T-cell (primary cell): ENCODE measurements at places on chromosomes 3 and 15. TPM values are rescaled to one million over a fixed set of nuclear protein-coding genes. Genes with fewer than 3 reads are reported as not detected.

Gene CD80
- total RNA-seq = 2.5 TPM

Gene FETUB
- not detected for total RNA-seq

Gene STRIT1
- total RNA-seq = not detected

Gene CSPG4
- total RNA-seq = 0.06 TPM

Gene DTX3L
- 35.1 TPM for total RNA-seq

- H3K4me1 ChIP-seq = peaks cover 3% of the 10 kb centered on the region
- H3K4me3 ChIP-seq = no peak overlapping the region
- no peak overlapping the region for H3K27ac ChIP-seq
Observed at GRCh38 chr15:88610701-88611231, 10.4 kb upstream of the AEN start.

DNA sequence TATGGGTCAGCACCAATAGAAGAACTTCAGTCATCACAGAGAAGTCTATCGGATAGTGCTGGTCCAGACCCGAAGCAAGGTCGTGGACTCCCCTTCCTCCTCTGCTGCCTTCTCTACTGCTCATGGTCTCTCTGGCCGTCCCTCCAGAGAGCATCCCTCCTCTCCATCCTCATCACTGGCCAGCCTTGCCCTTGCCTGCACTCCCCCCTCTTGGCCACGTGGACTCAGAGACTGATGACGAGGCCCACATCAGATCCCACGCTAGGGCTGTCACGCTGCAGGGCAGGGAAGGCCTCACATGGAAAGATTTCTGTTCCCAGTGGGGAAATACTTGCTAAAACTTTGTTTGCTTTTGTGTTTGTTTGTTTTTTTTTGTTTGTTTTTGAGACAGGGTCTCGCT, 35.3 kb downstream of the IGDCC3 start:
- H3K36me3 ChIP-seq = no peaks in the 10 kb centered on the region
- no peak for DNase-seq
- no peaks in the 10 kb centered on the region for H3K4me1 ChIP-seq
- H3K4me3 ChIP-seq = no peak overlapping the region

DNA sequence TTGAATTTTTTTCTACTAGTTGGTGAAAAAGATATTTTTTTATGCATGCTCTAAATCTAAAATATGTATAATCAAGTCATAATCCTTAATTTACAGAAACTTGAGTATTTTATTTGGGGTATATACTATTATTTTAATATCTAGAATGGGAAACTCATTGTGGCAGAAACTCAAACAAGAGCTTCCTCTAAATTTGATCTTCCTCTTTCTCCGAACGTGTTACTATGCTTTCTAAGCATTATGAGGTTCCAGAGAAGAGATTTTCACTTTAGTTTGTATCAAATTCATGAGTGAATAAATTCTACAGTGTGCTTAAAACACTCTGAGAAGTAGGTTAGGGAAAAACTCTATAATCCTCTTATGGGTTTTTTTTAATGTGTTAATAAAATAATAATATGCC, 173.1 kb downstream of the POTEB3 start:
- no peak overlapping the region for H3K4me3 ChIP-seq
- H3K36me3 ChIP-seq = no peaks in the 10 kb centered on the region
- no peaks in the 10 kb centered on the region for H3K4me1 ChIP-seq
- H3K27me3 ChIP-seq = peaks cover 6% of the 10 kb centered on the region
- no peak for DNase-seq

GRCh38 chr3:42375121-42375800, 35.1 kb downstream of the LYZL4 start:
- H3K27ac ChIP-seq = no peak overlapping the region
- no peak overlapping the region for H3K4me3 ChIP-seq
- no peak for DNase-seq
- H3K4me1 ChIP-seq = no peaks in the 10 kb centered on the region

DNA sequence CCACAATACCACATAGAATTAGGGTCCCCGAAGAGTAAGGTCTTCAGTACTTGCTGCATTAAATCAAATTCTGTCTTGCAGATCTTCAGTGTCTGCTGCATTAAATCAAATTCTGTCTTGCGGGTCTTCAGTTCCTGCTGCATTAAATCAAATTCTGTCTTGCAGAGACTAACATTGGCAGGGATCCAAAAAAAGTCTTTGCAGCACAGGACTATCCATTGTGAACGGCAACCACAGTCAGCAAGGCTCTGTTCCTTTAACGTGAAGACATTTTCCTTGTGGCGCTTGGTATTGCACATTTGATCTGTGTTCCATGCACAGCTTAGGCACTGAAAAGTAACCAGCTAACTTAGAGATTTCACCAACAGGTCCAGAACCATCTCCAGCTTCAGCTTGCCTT, 46.8 kb upstream of the POMGNT2 start:
- no peak overlapping the region for H3K27ac ChIP-seq
- no peak overlapping the region for H3K4me3 ChIP-seq
- peaks cover 9% of the 10 kb centered on the region for H3K4me1 ChIP-seq

DNA sequence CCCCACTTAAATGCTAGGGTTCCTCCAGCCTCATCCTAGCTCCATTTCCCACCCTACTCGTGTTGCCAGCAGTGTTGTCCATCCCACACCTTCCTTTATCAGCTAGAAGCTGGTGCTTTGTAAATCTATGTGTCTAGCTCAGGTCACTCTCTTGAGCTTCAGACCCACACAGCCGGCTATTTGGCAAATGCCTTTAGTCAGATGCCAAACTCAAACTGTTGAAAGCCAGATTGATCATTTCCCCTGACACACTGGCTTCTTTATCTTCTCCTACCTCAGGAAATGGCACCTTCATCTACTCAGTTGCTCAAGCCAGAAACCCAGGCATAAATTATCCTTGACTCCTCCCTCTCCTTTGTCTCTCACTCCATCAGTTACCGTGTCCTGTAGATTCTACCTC, 61.5 kb upstream of the TPM1 start:
- DNase-seq = no peak
- H3K27ac ChIP-seq = no peak overlapping the region
- H3K4me3 ChIP-seq = no peak overlapping the region
- H3K36me3 ChIP-seq = no peaks in the 10 kb centered on the region

GRCh38 chr15:68693071-68693470, 114.3 kb downstream of the CORO2B start:
- DNase-seq = no peak
- H3K4me3 ChIP-seq = no peak overlapping the region
- no peaks in the 10 kb centered on the region for H3K27me3 ChIP-seq
- no peak overlapping the region for H3K27ac ChIP-seq
- H3K4me1 ChIP-seq = peaks cover 6% of the 10 kb centered on the region

DNA sequence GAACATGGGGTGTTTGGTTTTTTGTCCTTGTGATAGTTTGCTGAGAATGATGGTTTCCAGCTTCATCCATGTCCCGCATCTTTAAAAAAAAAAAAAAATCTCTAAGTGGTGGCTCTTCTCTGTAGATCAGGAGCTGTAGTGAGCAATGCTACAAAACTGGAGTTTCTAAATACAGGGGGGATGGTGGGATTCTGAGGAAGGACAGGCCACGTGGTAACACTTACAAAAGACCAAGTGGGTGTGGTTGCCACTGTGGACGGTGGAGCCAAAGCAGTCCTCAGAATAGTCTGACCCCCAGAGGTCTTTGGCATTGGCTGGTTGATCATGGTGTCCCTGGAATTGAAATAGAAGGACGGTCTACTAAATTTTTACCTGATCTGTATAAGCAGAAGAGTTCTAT, 7.7 kb downstream of the CCRL2 start:
- H3K27me3 ChIP-seq = no peaks in the 10 kb centered on the region
- H3K36me3 ChIP-seq = no peaks in the 10 kb centered on the region
- no peak for DNase-seq
- peaks cover 3% of the 10 kb centered on the region for H3K4me1 ChIP-seq
